Activated CD8-positive, alpha-beta memory T cell treated with anti-CD3 and anti-CD28 coated beads, Interleukin-2, amount 10 ng/mL, durations not matched to agents 7 days and 5 days (primary cell): ENCODE measurements at places on chromosomes 13 and 19. TPM values are rescaled to one million over a fixed set of nuclear protein-coding genes. Genes with fewer than 3 reads are reported as not detected.

GPC6 gene
- total RNA-seq: not detected

CEACAM20 gene
- not detected for total RNA-seq

IQCN gene
- 2.2 TPM for total RNA-seq

MEIOSIN gene
- total RNA-seq: not detected

ZNF793 gene
- total RNA-seq: 2.7 TPM

NCAN gene
- total RNA-seq: 0.05 TPM

ZNF709 gene
- 1.9 TPM for total RNA-seq

DNA sequence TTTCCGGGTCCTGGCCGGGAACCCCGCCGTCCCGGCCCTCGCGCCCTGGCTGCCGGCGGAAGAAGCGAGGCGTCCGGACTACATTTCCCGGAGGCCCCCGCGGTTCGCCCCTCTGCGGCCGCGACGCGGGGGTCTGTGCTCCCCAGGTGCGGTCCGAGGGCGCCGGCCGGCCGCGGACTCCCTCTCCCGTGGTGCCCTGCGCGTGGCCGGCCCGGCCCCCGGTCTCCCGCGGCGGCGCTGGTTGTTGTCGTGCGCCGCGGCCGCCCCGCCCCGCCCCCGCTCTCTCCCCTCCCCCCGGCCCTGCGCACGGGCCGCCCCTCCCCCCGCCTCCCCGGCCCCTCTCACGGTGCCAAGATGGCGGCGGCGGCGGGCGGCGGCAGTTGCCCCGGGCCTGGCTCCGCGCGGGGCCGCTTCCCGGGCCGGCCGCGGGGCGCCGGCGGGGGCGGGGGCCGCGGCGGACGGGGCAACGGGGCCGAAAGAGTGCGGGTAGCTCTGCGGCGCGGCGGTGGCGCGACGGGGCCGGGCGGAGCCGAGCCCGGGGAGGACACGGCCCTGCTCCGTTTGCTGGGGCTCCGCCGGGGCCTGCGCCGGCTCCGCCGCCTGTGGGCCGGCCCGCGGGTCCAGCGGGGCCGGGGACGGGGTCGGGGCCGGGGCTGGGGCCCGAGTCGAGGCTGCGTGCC lies at the start of gene KMT2B:
Gene KMT2B, plus strand, starts transcription at position 339 of the 680 bp plus-strand sequence. Its CDS starts 16 bp downstream, at position 355.
- no peak for DNase-seq

GRCh38 chr13:104024416-104025170 lies 958.4 kb upstream of the SLC10A2 start:
- no peak for DNase-seq

- no peak for DNase-seq
Observed at GRCh38 chr13:41315443-41316047, 4.5 kb downstream of the NAA16 start.

- no peak for DNase-seq
Observed at GRCh38 chr13:111129465-111130115, 14.5 kb downstream of the ARHGEF7 start.

GRCh38 chr19:13986348-13986904 lies 19.7 kb downstream of the RFX1 start:
- DNase-seq: peak; percentile 100

- DNase-seq: no peak
Observed at GRCh38 chr13:51937320-51938290, 73.6 kb downstream of the ATP7B start.

GRCh38 chr19:30084390-30084819 lies 142.4 kb downstream of the URI1 start:
- DNase-seq: no peak

- DNase-seq: peak; percentile 97
Observed at GRCh38 chr19:20923077-20923871, at the start of gene ZNF85. ZNF85 (plus strand) TSS chr19:20923251; CDS start chr19:20923401, 150 bp downstream.

GRCh38 chr13:52892925-52893324 lies 44.5 kb upstream of the PCDH8 start:
- no peak for DNase-seq

GRCh38 chr19:37813340-37813739 lies 34.0 kb upstream of the ZNF573 start:
- DNase-seq: no peak

DNA sequence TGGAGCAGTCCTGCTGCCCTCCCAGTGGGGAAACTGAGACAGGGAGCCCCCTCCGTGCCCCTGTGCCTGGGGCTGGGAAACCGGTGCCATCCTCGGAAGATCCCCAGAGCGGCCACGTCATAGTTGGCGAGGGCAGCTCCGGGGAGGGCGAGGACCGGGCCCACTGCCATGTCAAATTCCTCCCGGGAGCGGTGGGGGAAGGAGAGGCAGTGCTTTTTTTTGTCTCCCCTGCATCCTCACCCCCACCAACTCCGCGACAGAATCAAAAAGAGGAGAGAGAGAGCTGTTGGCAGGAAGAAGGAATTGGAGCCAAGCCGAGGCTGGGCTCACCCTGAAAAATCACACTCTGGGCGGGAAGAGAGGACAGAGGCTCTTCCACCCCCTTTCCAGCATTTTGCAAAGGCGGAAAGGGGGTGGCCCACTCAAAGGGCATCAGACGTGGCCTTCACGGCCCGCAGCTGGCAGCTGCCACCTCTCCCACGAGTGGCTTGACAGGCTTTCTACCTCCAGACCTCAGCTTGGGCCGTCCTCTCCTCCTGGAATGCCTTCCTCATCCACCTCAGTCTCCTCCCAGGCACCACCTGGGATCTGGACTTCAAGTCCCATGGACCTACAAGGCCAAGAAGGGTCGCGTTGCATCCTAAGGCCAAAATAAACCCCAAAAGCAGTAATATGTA lies 19.6 kb upstream of the NFIC start:
- DNase-seq: no peak

GRCh38 chr13:46235286-46235685 lies 23.6 kb downstream of the LRRC63 start:
- DNase-seq: no peak

DNA sequence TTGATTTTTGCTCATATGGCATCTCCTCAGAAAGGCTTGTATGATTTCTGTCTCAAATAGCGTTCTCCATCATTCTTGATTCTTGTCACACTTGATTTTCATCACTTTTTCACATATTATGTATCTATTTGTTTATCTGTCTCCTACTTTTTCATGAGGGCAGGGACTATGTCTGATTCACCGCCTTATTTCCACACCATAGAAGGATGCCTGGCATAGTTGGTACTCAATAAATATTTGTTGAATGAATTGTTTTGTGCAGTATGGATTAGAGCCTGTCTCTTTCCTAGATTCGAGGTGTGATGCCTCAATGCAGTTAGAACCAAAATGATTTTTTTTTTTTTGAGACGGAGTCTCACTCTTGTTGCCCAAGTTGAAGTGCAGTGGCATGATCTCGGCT lies 12.1 kb downstream of the SAE1 start:
- no peak for DNase-seq

DNA sequence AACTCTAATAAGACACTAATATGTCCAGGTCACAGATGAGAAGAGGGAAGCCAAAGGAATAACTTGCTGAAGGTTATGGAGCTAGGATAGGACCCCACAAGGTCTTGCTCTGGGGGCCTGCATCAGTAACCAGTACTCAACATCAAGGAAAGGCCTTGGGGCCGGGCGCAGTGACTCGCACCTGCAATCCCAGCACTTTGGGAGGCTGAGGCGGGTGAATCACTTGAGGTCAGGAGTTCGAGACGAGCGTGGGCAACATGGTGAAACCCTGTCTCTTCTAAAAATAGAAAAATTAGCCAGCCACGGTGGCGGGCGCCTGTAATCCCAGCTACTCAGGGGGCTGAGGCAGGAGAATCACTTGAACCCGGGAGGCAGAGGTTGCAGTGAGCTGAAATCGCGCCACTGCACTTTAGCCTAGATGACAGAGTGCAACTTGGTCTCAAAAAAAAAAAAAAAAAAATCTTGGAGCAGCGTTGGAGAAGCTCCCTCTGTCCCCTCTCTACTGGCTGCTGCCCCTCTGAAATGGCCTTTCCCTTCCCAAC lies 1.8 kb downstream of the LONP1 start:
- peak; percentile 47 for DNase-seq
